Activated CD4-positive, CD25-positive, alpha-beta regulatory T cell treated with anti-CD3 and anti-CD28 coated beads, Interleukin-2, amount 50 U/mL, for 16 hours (primary cell): ENCODE measurements at places on chromosomes 6 and 20.

DNA sequence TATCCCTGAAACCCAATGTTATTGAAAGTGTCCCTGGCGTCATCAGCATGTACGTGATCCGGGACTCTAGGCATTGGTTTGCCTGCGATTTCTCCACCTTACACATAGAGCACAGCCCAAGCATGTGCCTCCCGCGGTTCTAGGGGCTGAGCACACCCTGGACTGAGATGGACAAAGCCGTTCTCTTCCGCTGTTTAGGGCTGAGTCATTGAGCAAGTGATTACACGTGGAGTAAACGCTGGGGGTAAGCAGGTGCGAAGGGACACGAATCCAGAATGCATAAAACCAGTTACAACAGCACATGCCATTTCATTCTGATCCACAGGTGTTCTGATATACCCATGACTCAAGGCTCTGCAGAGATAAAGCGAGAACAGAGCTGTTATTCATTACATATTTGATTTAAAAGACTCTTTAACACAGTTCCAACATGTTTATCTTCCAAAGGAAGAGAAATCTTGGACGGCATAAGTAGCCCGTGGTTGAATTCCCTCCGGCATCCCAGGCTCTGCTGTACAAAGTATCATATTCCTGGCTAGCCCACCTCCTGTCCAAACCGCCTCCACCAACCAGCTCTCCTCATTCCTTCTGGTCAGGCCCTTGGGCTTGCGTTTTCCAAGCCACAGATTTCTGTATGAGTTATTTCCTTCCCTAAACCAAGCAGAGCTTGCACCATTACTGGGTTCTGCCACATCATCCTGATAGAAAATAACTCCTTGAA, 36.1 kb upstream of the THBS2 start:
- DNase-seq, result no peak

- DNase-seq, result no peak
These were observed 3.4 kb downstream of the SCUBE3 start for GRCh38 chr6:35216851-35217811.

DNA sequence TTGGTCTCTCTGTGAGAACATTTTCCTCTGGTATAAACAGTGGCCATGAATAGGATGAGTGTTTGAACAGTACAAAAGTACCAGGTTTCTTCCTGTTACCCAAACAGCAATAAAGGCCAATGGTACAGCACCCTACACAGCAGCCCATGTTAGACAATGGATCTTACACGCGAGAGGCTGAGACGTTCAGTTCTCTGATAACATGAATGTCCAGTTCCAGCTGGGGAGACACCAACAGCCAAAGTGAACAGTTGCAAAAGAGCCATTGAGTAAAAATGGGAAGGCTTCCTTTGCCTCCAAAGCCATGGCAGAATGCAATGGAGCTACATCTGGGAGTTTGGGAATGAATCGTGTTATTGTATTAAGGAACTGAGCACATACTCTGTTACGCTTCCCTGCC, 246.8 kb upstream of the SGK1 start:
- no peak for DNase-seq

DNA sequence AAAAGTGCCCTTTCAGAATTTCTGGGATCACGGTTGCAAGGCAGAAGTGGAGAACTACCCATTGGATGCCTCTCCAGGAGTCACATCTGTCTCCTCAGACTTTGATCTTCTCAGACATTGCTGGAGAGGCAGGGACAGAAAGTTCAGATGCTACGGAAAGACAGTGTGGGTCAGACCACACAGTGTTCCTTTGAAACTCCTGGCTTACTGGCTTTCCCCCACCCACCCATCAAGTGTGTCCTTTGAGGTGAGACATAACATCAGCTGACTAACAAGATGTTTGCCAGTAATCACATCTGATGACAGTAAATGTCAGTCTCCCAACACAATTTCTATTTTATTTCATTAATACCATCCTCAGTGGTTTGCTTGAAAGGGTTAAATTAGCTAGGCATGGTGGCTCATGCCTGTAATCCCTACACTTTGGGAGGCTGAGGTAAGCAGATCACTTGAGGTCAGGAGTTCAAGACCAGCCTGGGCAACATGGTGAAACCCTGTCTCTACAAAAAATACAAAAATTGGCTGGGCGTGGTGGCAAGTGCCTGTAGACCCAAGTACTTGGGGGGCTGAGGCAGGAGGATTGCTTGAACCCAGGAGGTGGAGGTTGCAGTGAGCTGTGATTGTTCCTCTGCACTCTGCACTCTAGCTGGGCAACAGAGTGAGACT, 67.2 kb upstream of the SNX9 start:
- DNase-seq, result peak; percentile 35

- DNase-seq, result no peak
These were observed 124.7 kb upstream of the GPR6 start for GRCh38 chr6:109853426-109853825.

GRCh38 chr6:87808005-87808757, 106.1 kb upstream of the AKIRIN2 start:
- DNase-seq, result no peak

- DNase-seq, result no peak
These were observed 25.0 kb upstream of the TCP11 start for GRCh38 chr6:35166116-35166515.

DNA sequence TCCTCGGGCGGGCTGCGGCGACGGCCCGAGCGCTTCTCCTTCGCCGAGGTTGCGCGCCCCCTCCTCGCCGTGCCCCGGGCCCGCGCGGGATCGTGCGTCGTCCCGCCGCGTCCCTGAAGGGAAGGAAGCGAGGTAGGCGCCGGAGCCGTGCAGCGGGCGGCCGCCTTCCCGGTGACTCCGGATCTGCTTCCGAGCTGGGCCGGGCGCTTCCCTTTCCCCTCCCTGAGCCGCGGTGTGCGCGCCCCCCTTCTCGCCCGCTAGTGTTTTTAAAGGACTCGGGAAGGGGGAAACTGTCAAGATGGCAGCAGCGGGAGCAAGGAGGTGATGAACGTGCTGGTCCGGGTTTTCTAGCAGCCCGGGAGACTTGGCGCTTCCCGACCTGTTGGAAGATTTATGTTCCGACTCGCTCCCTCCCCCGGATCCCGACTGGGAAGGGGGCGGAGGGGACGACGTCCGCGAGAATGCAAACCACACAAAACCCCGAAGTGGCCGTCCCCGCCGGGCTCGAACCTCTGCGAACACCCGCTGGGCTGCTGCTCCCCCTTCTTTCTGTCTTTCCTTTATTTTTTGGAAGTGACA, 744 bp upstream of the FOXO3 start:
- DNase-seq, result no peak

DNA sequence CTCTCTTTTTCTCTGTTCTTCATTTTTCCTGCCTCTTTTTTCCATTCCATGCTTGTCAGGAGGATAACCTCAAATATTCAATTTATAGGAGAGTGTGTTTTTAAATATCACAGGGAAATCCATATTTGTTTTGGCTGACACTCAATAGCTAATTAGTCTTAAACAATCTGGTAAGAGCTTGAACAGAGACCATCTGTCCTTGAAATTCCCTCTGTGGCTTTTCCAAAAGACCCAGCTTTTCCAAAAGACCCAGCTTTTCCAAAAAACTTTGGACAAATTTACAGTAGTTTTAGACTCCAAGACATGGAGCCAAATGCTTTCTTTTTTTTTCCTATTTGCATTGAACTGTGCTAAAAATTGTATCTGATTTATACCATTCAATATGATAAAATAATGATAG, 127.4 kb upstream of the FAM83B start:
- DNase-seq, result no peak

GRCh38 chr20:35497780-35498189, 31.7 kb downstream of the C20orf173 start:
- no peak for DNase-seq

GRCh38 chr6:8180327-8181159, 78.2 kb upstream of the EEF1E1 start:
- no peak for DNase-seq

DNA sequence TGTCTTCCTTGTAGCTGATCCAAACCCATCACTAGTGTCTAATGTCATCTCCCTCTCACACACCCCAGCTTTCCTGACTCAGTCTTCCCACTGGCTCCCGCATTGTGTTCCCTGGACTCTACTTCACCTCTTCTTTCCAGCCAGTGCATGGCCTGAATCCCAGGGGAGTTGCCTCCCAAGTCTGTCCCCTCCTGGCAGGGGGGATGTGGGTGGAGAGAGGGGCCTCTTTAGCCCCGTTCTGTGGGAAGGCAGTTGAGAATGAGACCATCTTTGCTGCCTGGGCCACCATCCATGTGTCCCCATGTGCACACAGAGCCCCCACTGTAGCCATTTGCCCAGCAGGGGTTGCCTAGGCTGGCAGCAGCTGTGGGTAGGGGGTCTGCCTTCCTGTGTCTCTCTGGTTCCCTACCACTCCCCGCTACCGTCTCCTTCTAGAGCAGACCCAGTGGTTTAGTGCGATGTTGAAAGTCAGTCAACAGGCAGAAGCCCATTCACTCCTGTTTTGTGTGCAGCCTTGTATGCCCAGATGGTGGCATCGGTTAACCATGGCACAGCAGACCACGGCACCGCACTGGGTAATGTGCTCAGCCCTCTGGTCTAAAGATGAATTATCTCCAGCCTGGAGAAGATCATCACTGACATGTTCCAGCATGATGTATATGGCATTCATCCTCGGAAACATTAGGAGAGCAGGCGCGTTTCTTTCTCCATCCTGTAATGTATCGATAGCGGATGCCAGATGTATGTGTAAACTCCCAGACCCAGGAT, 178.8 kb upstream of the SNX9 start:
- no peak for DNase-seq

GRCh38 chr6:148497257-148497656, 154.6 kb downstream of the SASH1 start:
- DNase-seq, result no peak

DNA sequence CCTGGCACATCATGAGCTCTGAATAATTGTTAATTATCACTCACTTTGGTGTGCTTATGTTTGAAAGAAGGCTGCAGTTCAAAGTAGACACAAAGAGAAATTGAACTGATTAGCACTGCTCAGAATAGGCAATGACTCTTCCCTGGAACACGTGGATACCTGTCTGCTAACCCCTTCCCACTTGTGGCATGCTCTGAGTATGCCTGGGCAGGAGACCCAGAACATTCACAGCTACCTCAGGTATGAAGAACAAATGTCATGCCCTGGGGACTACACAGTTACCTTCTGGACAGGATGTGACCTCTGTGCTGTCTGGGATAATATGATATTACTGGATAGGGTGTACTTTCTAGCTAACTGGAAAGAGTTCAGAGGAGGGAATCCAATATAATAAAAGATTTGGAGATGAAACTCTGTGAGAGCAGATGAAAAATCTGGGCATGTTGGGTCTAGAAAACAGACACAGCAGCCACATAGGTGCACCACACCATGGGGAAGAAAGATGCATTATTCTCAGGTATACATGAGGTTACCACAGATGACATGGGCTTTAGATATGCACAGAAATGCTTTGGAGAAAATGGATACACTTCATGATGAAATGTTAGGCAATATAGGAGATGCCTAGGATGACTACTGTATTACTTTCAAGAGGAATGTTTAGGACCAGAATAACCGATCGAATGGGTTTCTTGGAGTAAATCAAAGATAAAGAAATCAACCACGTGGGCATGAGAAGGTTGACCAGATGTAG, 324.2 kb upstream of the PREP start:
- DNase-seq, result no peak

DNA sequence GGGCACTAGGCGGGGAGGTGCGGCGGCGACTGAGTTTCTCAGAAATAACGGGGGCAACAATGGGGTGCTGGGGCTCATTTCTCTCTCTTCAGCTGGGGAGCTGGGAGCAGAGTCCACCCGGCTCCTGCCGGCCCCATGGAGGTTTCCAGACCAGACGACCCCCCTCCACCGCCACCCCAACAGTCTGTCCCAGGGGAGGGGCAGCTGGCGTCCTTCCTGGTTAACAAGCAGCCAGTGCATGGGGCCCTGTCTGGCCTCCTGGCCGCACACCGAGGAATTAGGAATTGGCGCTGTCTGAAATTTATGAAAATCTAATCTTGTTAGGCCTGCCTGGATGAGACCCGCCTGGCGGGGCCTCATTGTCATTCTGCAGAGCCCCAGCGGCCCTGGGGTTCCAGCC, 42.4 kb downstream of the PMEPA1 start:
- no peak for DNase-seq

GRCh38 chr6:158538741-158539140, 21.1 kb upstream of the TMEM181 start:
- DNase-seq, result no peak

DNA sequence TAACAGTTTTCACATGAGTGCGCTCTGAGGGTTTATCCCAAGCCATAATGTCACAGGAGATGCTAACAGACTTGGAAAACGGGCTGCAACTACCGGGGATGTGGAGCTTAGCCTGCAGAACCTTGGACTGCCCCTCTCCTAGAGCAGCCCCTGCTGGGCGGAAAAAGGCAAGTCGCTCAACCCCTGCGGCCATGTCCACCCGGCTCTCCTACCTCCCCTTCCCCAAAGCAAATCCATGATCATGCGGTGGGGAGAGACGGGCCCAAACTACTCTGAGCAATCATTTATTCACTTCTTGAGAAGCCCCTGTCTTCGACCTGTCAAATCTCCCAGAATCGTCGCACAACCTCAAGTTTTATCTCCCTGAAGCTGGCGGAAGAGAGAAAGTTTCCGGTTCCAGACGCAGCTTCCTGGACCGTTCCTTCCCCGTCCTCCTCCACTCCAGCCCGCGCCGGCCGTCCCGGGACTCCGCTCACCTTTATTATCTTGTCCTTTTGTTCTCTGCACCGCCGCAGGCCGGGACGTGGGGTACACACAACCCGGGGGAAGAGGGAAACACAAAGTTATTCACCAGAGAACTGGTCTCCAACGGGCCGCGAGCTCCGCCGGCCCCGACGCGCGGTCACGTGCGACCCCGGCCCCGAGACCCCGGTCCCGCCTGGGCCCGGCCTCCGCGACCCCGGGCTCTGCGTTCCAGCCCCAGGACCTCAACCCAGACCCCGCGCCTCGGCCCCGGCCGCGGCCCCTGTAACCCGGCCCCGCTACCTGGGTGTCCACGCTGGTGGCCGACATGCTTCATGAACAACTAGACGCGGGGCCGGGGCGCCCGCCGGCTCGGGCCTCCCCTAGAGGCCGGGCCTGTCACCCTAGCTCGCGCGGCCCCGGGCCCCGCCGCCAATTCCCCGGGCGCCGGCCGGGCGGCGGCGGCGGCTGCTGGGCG, 560 bp downstream of the YTHDF1 start:
- no peak for DNase-seq

DNA sequence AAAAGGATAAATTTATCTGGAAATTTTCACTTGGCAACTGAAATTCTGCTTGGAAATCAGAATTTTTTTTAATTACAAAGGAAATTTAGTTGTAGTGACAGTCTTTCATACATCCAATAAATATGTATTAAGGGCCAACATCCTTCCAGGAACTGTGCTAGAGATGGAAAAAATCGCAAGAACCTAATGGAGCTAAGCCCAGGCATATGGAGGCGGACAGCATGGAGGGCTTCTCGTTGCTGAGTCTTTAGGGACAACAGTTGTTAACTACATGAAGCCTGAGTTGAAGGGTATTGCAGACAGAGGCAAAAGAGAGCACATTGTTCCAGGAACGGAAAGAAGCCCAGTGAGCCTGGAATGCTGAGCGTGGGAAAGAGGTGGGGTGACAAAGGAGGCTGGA, 208.9 kb downstream of the IBTK start:
- no peak for DNase-seq

GRCh38 chr6:29760328-29760727, 37.1 kb downstream of the HLA-F start:
- DNase-seq, result no peak

- DNase-seq, result no peak
These were observed 72.7 kb downstream of the FAXC start for GRCh38 chr6:99276747-99277146.
